AG04450 (cell line): ENCODE measurements at places on chromosomes 12 and 14.

GRCh38 chr14:53663709-53664108 lies 292.9 kb downstream of the BMP4 start:
- no peak for DNase-seq

GRCh38 chr12:15963271-15963670 lies 52.1 kb downstream of the DERA start:
- no peak for DNase-seq

GRCh38 chr14:104749111-104749649 lies 3.8 kb upstream of the SIVA1 start:
- no peak for DNase-seq

GRCh38 chr12:78697817-78698415 lies 166.7 kb upstream of the SYT1 start:
- no peak for DNase-seq

GRCh38 chr14:90510159-90510558 lies 113.3 kb downstream of the CALM1 start:
- DNase-seq, result no peak

DNA sequence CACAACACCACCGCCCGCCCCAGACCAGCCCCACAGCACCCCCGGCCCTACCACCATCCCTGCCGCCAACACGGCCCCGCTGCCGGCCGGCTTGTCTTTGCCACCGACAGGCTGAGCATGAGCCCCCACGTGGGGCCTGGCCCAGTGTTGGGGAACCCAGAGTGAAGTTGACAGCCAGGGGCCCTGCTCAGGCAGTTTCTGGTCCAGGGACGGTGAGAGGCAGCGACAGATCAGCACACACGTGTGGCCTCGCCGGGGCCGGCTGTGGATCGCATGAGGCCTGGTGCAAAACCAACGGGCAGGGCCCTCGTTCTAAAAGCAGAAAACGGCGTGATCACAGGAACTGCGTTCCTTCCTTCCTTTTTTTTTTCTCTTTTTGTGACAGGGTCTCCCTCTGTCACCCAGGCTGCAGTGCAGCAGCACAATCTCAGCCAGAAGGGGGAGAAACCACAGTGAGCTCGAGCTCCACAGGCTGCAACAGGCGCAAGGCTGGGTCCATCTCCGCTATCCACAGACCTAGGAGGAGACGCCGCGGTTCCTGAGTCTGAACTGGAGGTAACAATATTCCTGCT lies 50.5 kb upstream of the FBRSL1 start:
- no peak for DNase-seq

DNA sequence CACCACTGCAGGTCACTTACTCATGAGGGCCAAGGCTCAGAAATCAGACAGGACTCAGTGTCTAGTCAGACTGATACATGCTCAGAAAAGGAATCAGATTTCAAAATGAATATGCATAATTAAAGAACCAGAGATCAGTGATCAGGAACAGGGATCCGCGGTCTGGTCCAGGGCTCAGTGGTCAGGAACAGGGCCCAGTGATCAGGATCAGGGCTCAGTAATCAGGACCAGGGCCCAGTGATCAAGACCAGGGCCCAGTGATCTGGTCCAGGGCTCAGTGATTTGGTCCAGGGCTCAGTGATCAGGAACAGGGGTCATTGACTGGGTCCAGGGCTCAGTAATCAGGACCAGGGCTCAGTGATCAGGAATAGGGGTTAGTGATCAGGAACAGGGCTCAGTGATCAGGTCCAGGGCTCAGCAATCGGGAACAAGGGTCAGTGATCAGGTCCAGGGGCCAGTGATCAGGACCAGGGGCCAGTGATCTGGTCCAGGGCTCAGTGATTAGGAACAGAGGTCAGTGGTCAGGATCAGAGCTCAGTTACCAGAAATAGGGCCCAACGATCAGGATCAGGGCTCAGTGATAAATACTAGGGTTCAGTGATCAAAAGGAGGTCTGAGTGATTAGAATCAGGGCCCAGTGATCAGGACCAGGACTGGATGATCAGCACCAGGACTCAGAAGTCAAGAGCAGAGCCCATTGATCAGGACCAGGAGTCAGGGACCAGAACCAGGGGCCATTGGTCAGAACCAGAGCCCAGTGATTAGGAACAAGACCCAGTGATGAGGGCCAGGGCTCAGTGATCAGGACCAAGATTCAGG lies 175.3 kb downstream of the TMEM121 start:
- DNase-seq, result no peak

DNA sequence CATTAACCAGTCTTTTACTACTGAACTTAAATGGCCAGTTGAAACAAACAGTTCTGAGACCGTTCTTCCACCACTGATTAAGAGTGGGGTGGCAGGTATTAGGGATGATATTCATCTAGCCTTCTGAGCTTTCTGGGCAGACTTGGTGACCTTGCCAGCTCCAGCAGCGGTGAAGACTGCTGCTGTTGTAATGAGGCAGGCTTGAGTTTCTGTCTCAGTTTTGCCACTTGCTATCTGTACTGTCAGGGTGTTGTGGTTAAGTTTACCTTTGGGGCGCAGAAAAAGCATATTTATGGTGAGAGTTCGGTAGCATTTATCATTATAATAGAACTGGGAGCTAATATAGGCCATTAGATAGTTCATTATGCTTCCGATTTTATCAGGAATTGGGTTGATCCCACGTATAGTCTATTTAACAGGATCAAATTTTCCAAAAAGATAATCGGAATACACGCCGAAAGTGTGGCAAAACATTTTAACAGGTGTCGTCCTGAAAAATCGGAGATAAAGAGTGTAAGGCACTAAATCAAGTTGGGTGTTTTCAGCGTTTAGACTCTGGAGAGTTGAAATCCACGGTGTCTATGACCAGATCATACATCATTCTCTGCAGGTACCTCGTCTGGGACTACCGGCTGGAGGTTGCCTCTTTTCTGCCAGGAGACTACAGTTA lies 688 bp upstream of the NECAP1 start:
- no peak for DNase-seq

GRCh38 chr12:82857911-82858533 lies 171.3 kb downstream of the TMTC2 start:
- DNase-seq, result no peak

- DNase-seq, result no peak
These were observed 95.2 kb upstream of the HMGA2 start for GRCh38 chr12:65728848-65729793.

DNA sequence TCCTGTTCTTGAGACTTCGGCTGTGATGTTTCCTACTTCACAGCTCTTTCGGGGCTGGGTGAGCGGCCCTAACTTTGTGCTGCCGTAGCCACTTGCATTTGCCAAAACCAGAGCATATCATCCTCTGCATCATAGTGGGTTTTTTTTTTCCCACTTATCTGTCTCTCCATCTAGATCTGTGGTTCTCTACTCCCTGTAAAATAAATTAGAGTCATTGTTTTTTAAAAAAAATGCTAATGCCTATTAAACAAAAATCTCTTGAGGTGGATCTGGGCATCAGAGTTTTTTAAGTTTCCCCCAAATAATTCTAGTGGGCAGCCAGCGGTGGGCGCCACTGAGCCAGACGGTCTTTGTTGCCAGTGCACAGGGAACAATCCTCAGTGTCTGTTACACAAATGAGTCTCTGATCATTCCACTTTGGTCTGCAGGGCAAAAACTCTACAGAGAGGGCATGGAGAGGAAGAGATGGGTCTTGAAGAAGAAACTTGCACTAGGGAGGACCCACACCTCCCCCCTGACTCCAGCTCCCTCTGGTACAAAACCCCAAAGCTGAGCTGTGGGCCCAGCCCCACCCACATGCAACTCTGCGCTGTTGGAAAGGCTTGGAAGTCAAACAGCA lies 62.4 kb upstream of the BCL2L14 start:
- no peak for DNase-seq

- no peak for DNase-seq
These were observed 944 bp upstream of the DHRS7 start for GRCh38 chr14:60166142-60166541.
